Activated T-helper 9 cell treated with anti-CD3 and anti-CD28 coated beads, Interleukin-2, amount 50 U/mL, for 16 hours (primary cell): ENCODE measurements at places on chromosomes 2 and 18.

DNA sequence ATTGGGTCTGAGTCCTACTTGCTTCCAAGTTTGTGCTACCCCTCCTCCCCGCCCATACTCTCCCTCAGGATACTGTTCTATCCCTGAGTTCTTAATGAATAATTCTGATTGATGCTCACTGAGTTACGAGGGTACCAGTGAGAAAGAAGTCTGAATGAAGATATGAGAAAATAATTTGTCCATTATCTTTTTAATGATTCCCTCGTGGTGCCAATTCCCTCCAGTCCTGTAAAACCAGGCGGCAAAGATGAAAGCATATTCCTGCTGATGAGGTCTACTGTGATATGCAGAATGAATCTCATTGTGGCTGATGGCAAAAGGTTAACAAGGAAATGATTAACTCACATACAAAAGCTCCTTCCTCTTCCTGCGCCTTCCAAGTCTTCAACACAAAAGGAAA is 650.2 kb upstream of the SLC39A10 start:
- DNase-seq = no peak

- DNase-seq = no peak
These were observed 1301.4 kb upstream of the PIK3C3 start for GRCh38 chr18:40653682-40654081.

DNA sequence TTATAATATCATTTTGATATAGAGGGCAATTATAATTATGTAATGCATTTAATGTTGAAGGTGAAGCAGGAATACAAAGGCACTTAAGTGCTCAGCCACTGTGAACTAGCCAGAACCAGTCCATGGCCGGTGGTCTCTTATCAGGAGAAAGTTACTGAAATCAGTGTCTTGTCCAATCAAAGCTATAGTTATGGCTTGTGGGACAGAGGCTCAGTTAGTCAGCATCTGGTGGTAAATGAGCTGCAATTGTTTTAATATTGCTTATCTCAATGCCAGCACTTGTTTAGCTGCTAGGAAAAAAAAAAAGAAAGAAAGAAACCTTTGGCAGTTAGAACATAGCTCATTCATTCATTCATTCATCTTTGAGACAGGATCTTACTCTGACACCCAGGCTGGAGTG is 3.8 kb upstream of the ALS2 start:
- no peak for DNase-seq

GRCh38 chr18:9802175-9803062 is 83.4 kb upstream of the TXNDC2 start:
- DNase-seq = no peak

- DNase-seq = no peak
These were observed 33.0 kb downstream of the REEP1 start for GRCh38 chr2:86304416-86304815.

- DNase-seq = no peak
These were observed 163.8 kb downstream of the WDPCP start for GRCh38 chr2:63424329-63425078.

GRCh38 chr2:86233436-86233835 is 34.2 kb downstream of the MRPL35 start:
- DNase-seq = no peak

DNA sequence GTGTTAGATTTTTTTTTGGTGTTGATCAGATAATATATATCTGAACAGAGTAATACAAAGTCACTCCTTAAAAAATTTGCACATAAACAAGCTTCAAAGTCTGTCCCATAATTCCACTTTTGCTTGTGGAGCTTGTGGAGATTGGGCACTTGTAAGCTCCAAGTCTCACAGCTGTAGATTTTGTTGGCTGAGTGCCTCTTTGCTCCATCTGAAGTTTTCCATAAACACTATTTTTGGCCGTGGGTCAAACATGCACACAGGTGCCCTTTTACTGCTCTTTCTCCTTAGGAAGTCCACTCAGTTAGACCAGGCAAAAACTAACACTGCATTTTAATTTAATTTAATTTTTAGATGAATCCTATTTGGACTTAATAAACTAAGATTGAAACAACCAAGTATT is 3.6 kb upstream of the KCNJ13 start:
- no peak for DNase-seq

DNA sequence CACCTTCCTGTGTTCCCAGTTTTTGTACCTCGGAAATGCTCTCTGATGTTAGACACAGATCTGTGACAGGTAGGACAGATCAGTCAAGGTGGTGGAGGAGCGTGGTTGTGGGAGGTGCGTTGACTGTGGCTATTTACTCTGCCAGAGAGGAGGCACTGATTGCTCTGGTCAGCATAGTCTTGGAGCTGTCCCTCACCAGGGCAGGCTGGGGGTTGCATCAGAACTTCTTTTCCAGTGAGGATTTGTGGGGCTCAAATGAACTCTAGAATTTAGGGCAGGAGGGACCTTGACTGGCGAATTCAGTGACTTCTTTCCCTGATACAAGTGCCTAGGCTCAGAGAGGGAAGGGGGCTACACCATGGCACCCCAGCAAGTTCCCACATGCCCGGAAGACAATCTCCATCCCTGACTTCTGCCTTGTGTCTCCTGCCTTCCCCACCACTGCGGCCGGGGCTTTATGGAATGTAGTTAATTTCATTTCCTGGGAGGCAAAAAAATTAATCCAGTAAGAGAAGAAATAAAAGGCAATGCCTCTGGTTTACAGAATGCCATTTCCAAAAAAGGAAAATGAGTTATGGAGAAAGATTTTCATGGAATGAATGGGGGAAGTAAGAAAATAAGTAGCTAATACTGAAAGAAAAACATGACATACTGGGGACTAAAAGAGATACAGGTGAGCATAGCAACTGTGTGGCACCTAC is 26.1 kb downstream of the NIFK start:
- DNase-seq = no peak

- DNase-seq = no peak
These were observed 7.9 kb downstream of the TMEM18 start for GRCh38 chr2:669323-669722.

DNA sequence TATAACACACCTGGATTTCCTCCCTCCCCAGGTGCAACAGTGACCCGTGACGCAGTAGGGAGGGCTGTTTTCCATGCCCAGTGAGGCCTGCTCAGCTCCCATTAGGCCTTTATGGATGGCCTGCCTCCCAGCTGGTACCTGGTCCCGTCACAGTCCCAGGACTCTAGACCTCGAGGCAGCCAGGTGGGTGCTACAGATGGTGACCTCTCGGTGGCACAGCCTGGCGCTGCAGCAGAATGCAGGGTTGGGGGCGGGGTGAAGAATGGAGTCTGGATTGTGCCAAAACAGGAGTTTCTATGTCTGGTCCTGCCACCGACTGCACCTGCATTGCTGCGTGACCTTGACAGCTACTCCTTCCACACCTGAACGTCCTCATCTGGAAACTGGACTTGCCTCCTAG is 18.0 kb upstream of the YWHAQ start:
- no peak for DNase-seq

- DNase-seq = no peak
These were observed 9.3 kb upstream of the NMS start for GRCh38 chr2:100460904-100461530.

DNA sequence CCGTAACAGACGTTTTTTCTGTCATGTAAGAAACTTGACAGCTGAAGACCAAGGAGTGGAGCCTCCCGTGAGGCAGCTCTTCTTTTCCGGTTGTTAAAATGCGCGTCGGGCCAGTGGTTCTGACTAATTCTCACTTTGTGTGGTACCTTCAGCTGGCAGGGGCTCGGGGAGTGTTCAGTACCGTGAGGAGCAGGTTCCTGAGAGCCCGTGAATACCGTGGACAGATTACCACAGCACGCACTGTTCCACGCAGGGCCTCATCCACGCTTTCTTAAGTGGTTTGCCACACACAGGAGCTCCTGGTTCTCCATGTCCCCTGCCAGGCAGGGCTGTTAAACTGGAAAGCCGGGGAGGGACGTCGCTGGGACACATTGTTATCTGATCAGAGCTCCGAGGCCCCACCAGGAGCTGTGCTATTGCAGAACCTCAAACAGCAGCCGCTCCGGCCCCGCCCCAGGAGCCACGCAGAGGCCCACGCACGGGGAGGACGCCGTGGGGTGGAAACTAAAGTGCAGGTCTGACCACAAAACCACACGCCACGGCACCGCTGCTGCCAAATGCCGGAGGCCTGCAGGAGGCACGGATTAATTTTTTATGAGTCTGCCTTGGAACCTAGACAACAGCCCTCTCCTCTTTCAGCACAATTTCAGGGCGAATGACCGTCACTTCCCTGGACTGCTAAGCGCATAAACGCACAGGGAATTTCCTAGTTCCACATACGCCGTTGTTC is 43.3 kb downstream of the NFATC1 start:
- peak; percentile 21 for DNase-seq

GRCh38 chr2:7620255-7620654 is 703.0 kb downstream of the RNF144A start:
- DNase-seq = no peak

DNA sequence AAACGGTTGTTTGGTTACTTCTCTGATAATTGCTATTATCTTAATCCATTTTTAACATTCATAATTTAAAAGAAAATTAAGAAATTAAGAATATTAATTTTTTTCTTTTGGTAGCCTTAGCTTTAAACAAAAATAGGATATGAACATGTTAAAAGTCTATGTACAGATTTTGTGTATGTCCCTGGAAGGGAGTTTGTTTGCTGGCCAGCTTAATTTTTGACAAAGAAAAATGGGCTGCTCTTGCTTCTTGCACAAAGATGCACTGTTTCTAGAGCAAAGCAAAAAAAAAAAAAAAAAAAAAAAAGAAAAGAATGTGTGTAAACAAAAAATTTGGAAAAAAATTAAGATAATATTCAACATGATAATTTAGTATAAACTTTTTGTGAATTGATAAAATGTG is 1.3 kb downstream of the RFTN2 start:
- no peak for DNase-seq

DNA sequence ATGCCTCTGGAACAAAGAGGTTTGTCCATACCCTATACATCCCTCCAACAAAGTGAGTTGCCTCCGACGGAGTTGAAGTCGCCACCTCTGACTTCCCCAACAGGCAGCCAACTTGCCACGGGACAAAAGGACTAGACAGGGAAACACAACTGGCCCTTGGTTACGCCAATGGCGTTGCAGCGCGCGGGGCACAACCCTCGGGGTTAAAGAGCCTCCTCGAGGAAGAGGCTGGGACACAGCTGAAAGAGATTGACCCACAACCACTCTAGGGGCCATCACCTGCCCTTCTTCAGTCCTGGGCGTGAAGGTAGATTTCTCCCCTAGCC is 545 bp downstream of the GTF3C2 start:
- peak; percentile 21 for DNase-seq

- no peak for DNase-seq
These were observed 29.3 kb downstream of the MBP start for GRCh38 chr18:77103187-77103850.

- no peak for DNase-seq
These were observed 358.5 kb upstream of the HNRNPA3 start for GRCh38 chr2:176854062-176854461.

DNA sequence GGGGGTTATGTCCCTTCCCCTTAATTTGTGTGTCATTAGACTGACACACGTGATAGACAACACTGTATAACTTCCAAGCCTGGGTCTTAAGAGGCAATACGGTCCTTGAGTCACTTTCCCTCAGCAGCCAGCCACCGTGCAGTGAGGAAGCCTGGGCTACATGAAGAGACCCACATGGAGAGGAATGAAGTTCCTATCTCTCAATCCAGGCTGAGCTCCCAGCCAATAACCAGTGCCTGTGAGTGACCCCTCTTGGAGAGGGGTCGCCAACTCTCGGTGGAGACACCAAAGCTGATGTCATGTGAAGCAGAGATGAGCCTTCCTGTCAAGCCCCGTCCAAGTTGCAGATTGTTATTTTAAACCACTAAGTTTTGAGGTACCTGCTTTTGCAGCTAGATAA is 5.7 kb upstream of the WDSUB1 start:
- DNase-seq = no peak
